ENCODE measurements at places on chromosomes 2 and 18. TPM values are rescaled to one million over a fixed set of nuclear protein-coding genes. Genes with fewer than 3 reads are reported as not detected.

GRCh38 chr2:180247658-180248057 lies 240.6 kb upstream of the CWC22 start:
- DNase-seq = no peak

- DNase-seq = no peak
Observed at GRCh38 chr2:139492131-139492680, 712.0 kb upstream of the NXPH2 start.

DNA sequence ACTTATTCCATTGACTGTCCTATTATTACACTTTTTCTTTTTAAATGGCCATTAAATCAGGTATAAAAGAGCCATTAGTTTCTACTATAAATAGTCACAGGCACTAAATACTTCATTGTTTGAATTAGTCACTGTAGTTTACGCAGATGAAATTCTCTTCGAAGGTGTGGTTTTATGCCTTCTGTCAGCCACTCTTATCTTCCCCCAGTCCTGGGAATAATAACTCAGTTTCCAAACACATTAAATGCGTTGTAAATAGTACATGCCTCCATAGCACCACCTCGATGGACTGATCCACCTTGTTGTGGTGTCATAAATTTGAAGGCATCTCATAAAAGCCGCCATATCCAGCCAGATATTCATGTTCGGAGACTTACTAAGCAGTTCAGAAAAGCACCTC lies 72.1 kb upstream of the PARD3B start:
- no peak for DNase-seq

DNA sequence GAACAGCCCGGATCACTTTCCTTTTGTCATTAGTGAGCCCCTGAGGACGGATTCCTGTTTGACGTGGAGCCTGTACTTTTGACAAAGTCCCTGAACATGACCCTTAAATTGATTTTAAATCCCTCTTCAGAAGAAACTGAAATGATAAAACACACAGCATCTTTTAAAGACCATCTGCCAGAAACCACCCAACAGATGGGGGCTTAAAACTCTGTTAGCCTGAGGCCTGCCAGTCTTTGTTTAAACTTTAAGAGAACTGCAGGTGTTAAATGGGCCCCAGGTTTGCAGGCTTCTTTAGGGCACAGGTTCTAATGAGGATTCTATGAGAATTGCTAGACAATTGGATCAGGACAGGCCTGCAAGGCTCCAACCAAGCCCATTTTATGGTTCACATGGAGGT lies 177.9 kb downstream of the ALK start:
- no peak for DNase-seq

DNA sequence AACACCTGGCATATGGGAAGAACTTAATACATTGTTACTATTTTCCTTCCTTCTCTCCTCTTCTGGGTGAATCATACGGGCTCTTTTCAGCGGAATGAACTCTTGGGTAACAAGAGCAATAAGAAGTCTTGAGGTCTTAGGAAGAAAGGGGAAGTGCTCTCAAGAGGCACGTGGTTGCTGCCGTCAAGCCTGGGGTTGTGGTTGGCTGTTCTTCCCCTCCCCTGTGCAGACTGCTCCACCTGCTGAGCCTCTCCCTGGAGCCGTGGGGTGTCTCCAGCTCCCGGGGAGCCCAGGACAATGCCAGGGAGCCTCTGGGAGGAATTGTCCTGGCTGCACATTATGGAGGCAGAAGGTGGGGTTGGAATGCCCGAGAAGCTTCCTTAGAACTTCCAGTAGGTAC lies 19.4 kb downstream of the TOGARAM2 start:
- peak; percentile 55 for DNase-seq

DNA sequence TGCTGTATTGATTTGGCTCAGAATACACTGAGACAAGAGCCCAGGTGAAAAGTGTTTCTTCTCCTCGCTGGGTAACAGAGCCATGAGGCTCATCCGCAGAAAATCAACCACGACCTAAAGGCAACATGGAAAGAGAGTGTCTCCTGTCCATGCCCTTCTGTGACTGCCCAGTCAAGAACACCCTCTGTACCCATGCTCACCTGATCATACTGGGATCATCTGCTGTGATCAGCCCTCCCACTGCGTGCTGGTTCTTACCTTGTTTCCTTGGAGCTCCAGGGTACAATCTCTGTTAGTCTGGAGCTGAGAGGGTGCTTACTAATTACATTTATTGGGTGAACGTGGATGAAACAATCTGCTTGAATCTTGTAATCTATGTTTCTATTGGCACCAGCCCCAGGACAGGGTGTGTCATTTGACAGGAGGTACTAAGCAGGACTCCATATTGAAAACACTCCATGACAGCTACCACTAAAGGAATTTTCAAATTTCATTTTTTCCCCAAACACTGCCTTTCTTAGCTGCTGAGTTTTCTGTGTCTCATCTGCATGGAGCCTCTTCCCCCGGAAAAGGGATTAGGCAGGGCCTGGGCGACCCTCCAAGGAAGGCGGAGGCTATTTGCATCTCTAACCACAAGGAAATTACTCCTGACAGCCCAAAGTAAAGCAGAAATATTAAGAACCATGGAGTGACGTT lies 39.7 kb upstream of the GRP start:
- no peak for DNase-seq

- DNase-seq = no peak
Observed at GRCh38 chr2:61420991-61421544, 49.8 kb downstream of the USP34 start.

DNA sequence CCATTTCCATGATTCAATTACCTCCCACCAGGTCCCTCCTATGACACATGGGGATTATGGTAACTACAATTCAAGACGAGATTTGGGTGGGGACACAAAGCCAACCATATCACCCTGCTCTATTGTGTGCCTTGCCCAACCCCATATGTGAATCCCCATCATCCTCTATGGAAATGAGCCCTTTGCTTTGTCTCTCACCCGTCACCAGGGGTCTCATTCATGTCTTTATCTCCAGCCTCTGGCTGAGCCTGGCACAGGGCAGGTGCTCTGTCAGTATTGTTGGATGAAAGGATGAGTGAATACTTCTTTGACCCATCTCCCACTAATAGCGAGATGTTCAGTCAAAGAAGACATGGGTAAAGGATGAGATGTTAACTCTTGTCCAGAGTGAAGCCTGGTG lies 116.6 kb upstream of the LGALSL start:
- DNase-seq = no peak

DNA sequence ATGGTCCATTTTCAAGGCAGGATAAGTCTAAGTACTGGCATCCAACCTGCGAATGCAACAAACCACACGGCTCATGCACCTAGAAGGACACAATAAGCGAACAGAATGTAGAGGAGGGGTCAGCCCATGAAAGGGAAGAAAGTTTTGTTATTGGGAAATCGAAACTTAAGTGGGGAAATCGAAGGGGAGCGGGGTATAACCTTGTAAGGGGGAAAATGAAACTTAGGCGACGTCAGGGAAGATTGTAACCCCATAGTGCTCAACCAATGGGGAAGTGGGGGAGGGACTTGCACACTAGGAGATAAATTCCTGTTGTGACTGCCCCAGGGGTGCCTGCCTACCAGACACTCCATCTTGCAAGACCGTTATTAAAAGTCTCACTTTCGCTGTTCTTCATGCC lies 15.6 kb upstream of the OTOF start:
- DNase-seq = peak; percentile 11

DNA sequence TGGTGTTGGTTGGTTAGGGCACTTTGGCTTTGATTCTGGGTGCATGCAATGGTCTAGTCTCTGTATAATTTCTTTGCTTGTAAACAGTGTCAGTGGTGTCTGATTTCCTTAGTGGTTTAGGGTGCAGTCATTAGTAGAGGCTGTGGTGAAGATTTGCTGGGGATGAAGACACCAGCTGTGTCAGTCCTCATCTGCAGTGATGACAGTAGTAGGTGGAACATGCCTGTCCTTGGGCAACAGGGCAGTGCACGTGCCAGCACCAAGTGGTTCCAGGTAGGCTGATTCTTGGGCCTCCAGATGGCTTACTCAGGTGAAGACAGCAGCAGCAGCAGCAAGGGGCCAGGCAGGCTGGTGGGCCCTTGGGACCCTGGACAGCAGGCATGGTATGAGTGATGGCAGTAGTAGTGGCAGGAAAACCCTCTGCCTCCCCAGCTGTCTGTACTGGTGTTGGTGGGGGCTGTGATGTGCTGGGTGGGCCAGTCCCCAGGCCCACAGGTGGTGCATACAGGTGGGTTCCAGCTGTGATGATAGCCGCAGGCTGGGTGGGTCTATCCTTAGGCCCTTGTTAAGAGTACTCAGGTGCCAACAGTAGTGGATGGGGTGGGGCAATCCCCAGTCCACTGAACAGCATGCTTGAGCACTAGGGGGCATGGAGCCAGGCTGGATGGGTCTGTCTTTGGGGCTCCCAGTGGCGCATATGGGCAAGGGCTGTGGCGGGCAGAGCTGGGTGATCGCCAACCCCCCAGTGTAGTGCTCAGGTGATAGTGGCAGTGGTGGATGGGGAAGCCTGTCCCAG lies 140.7 kb upstream of the THUMPD2 start:
- no peak for DNase-seq

DNA sequence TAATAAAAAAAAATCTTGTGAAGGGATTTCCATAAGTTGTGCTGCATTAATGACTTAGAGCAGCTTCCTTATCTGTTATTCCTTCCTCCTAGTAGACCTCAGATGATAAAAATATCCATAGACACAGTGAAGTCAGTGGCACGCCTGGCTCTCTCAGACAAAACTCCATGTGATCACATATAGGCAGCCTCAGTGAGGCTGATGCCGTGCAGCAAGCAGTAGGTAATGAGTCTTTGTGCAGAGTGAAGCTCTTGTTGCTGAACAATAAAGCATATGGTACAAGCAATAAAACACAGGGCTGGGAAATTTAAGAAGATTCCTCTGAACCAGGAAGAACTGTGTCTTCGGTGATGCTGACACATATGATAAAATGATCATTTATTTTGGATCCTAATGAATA lies 102.7 kb downstream of the CSRNP3 start:
- no peak for DNase-seq

DNA sequence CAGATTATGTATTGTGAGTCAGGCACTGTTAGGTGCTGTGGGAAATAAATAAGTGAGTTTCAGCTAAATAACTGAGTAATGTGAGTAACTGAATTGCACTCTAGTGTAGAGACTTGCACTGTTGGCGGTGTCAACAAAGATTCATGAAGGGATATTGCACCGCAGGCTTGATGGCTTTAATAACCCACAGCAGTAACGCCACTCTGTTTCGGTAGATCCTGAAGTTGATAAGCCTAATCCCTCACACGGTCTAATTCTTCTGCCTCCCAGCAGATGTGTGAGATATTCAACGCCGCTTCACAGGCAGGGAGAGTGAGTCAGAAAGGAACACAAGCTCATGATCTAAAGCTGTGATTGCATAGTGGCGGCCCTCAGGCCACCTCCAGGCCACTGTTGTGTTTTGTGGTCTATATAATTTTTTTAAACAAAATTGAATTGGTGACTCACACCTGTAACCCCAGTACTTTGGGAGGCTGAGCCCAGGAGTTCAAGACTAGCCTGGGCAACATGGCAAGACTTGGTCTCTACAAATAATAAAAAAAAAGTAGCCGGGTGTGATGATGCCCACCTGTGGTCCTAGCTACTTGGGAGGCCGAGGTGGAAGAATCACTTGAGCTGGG lies 94.3 kb downstream of the LIPG start:
- DNase-seq = no peak

DNA sequence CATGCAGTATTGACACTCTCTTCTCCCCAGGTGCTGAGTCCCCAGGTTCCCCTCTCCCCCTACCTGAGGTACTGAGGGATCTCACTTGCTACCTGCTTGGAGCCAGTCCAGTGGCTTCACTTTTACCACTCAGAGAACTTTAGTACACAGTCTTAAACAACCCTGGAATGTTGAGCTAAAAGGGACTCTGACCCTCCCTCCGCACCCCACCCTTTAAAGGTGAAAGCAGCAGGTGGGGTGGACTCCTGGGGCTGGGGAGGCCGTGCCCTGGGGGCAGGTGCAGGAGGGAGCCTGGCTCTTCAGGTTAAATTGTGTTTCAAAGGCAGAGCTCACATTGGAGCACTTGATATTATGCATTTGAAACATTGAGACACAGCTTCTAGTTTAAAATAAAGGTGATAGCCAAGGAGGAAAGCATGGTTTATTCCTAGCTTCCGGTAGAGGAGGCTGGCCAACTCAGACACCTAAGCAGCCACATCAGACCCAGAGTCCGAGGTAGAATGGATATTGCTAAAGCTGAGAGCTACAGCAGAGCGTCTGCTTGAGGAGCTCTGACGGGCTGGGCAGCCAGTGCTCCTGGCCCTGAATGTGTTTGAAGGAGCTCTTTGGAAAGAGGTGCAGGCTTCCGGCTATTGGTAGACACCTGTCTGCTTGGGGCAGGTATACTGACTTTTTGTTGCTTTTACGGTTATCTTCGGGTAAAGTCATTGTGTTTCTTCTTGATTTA lies 196.4 kb downstream of the AGAP1 start:
- DNase-seq = no peak

GRCh38 chr2:84940831-84941412 lies 30.0 kb upstream of the KCMF1 start:
- no peak for DNase-seq

DNA sequence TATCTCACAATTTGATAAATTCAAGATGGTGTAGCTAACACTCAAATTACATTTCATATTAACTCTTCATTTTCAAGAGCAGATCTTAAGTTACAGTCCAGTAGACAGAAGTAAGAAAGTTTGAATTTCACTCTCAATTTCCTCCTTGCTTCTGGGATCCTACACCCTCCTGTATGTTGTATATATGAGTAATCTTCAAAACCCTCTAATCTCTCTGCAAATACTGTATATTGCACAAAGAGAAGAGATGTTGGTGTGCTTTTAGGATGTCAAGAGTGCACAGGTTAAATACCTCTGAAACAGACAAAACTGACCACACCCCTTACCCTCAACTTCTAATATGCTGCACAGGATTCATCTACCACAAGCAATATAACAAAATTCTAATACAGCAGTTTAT lies 6.7 kb downstream of the CHST9 start:
- no peak for DNase-seq

BOLL gene
- total RNA-seq = not detected

CXCR1 gene
- 9.1 TPM for total RNA-seq

HOXD12 gene
- not detected for total RNA-seq

FAM124B gene
- total RNA-seq = 6.1 TPM

IL1A gene
- total RNA-seq = 1.6 TPM

CEP192 gene
- total RNA-seq = 47.9 TPM

TMEM198 gene
- total RNA-seq = 1.8 TPM

TCF23 gene
- not detected for total RNA-seq

CRYGD gene
- not detected for total RNA-seq

AGBL5 gene
- 10.0 TPM for total RNA-seq

NTSR2 gene
- total RNA-seq = not detected

ABCG5 gene
- not detected for total RNA-seq

Data from natural killer cell (primary cell).